ENCODE measurements at places on chromosomes 2 and 18.

GRCh38 chr2:237665713-237666143 lies 38.3 kb downstream of the LRRFIP1 start:
- DNase-seq: no peak

- DNase-seq: no peak
Observed at GRCh38 chr2:48247206-48247605, 282.7 kb upstream of the STON1 start.

GRCh38 chr2:202749477-202749876 lies 114.7 kb downstream of the FAM117B start:
- no peak for DNase-seq

DNA sequence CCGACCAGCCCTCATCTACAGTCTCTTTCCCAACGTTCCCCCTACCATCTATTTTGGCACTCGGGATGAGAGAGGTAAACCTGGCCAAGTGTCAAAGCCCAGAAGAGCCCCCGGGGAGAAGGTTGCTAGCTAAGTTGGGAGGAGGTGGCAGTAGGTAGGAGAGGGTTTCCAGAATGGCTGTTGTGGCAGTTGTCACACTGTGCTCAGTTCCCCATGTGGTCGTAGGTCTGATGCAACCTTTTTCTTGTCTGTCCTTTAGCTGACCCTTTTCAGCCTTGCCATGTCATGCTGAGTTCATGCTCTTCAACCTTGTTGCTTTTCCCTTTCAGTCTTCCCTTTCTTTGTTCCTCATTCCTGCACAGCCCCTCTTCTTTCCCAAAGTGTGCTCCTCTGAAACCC lies 34.5 kb downstream of the TTLL4 start:
- DNase-seq: no peak

DNA sequence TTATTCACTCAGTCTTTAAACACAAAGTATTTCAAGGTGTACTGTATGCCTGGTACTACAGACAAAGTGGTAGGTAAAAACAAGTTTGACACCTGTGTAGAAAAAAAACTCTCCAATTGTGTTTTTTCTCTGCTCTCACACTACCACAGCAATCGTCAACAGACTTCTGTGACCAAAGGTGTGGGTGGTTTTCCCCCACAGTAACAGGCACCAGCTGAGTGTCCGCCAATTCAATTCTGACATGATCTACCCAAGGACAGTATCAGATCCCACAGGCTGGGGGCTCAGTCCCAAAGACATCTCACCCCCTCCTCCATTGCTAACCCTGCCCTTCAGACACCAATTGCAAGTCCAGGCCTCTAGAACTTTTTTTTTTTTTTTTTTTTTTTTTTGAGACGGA lies 71.2 kb downstream of the CD226 start:
- DNase-seq: no peak
